ENCODE measurements at places on chromosomes 7 and 10. TPM values are rescaled to one million over a fixed set of nuclear protein-coding genes. Genes with fewer than 3 reads are reported as not detected.

The IFIT1B gene
- not detected for total RNA-seq

The SPDYE11 gene
- not detected for total RNA-seq

The TMEM196 gene
- total RNA-seq: not detected

The CRPPA gene
- 1.6 TPM for total RNA-seq

The CALML3 gene
- total RNA-seq: 1.6 TPM

The ADAM12 gene
- total RNA-seq: 1.9 TPM

The TMEM168 gene
- total RNA-seq: 27.0 TPM

The CALML5 gene
- total RNA-seq: 10.5 TPM

The SLIT1 gene
- total RNA-seq: 0.91 TPM

The GDF2 gene
- total RNA-seq: not detected

The OR9A2 gene
- not detected for total RNA-seq

The GRK5 gene
- 10.6 TPM for total RNA-seq

The CCDC7 gene
- 12.9 TPM for total RNA-seq

The RBM20 gene
- total RNA-seq: 0.41 TPM

The MOGAT3 gene
- total RNA-seq: not detected

The CALD1 gene
- total RNA-seq: 307 TPM

The CACNA2D1 gene
- 24.4 TPM for total RNA-seq

The TRIL gene
- total RNA-seq: 3.5 TPM

The SERPINE1 gene
- total RNA-seq: 24.4 TPM

The ACHE gene
- 17.5 TPM for total RNA-seq

The TMEM184A gene
- total RNA-seq: 15.4 TPM

The STEAP4 gene
- total RNA-seq: 39.6 TPM

The STARD3NL gene
- total RNA-seq: 49.0 TPM

The LRMDA gene
- 9.6 TPM for total RNA-seq

The EFCAB10 gene
- total RNA-seq: not detected

The PRKCQ gene
- 0.87 TPM for total RNA-seq

The CLEC2L gene
- not detected for total RNA-seq

The GPR26 gene
- total RNA-seq: not detected

The NRCAM gene
- 1.1 TPM for total RNA-seq

The MIOS gene
- total RNA-seq: 85.6 TPM

The PYROXD2 gene
- total RNA-seq: 21.6 TPM

All from prostate gland (tissue), 2 donors.